ENCODE measurements at places on chromosomes 1 and 21. TPM values are rescaled to one million over a fixed set of nuclear protein-coding genes. Genes with fewer than 3 reads are reported as not detected.

DNA sequence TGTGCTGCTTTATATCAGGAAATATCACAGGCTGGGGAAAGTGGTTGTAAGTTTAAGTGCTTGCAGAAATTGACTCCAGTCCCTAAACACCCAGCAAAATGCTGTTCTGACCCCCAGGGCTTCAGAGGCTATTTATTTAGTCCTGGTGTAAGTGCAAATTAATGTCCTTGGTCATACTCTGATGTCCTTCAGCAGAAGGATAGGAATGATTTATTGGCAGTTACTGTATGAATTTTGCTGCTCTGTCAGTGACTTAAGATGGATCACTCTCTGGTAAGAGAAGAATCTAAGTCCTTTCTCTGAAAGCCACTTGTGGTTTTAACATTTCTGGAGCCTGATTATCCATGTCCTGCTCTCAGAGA is 21.9 kb downstream of the FAM20B start:
- no peak for DNase-seq

FALEC gene
- polyA plus RNA-seq: 0.83 TPM

KCNH1 gene
- 0.47 TPM for polyA plus RNA-seq

OLFML3 gene
- 131 TPM for polyA plus RNA-seq

DNA sequence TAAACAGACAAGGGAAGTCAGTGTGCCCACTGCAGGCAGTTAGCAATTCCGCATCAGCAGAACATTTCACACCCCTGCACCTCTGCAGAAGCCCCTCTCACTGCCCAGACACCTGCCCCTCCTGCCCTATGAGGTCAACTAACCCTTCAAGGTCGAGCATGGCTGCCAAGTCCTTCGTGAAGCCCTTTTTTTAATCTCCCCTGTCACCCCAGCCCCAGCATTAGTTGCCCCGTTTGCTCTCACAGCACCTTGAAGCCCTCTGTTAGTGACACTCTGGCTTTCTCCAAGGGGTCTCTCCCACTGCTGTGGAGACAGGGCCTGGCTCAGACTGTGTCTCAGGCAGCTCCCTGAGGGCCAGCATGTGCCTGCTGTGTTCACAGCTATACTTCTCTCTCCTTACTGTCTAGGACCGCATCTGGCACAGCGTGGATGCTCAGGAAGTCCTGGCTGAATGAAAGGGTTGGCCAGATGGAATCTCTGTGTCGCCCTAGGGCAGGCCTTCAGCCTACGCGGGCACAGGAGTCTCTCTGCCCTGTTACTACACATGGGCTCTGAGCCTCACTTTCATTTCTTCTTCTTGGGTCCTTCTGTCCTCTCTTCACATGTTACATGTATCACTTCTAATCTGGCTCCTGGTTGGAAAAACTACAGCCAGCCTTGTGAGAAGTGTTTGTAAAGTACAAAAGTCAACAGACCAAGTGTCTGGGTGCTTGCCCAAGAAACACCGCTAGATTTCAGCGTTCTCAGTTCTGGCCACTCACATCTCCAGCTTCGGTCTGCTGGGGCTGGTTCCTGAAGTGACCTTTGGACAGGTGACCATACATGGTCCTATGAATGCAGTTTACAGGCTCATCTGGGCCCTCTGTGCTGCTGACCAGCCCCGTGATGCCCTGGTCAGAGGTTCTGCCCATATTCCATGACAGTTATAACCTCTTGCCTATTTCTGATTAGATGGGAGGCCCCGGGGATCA is 19.7 kb downstream of the SLC2A1 start:
- no peak for DNase-seq

PRDM16 gene
- 7.3 TPM for polyA plus RNA-seq

GRCh38 chr21:32529679-32530078 is 55.6 kb downstream of the TCP10L start:
- no peak for DNase-seq

- DNase-seq: no peak
Observed at GRCh38 chr1:206770531-206771337, at the start of gene IL19. TSS of gene IL19 (plus strand) at chr1:206770773. CDS start at chr1:206836663, 65,890 bp downstream.

RNU1-1 gene
- polyA plus RNA-seq: 1.9 TPM

DNA sequence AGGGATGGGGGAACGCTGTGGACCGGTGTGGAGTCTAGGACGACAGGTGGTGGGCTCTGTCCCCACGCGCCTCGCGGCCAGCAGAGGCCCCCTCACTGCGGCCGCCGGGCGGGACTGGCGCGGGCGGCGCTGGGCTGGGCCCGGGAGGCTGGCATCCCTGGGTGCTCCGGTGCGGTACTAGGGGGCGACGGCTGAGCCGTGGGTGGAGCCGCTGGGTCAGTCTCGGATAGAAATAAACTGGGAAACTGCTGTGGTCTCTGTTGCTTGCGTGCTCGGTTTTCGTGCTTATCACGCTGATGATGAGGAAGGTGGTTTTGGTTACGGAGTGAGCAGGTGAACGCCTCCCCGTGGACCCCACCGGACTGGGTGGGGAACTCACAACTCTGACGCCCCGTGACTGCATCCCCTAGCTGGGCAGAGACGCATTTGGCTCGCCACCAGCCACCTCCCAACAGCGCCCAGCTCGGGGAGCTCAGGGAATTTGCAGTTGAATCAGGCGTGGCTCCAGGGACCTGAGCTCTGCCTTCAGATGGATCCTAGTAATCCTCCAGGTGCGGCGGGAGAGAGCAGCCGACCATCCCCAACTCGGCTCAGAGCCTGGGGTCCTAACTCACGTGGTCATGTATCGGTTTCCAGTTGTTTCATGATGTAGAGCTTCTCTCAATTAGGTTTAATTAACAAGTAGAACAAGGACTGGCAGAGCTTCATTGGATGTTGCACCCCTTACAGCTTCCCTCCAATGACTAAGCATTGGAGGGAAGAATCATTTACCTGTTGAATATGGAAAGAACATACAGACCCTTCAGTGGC is 32.1 kb downstream of the HSD17B7 start:
- DNase-seq: no peak

DNA sequence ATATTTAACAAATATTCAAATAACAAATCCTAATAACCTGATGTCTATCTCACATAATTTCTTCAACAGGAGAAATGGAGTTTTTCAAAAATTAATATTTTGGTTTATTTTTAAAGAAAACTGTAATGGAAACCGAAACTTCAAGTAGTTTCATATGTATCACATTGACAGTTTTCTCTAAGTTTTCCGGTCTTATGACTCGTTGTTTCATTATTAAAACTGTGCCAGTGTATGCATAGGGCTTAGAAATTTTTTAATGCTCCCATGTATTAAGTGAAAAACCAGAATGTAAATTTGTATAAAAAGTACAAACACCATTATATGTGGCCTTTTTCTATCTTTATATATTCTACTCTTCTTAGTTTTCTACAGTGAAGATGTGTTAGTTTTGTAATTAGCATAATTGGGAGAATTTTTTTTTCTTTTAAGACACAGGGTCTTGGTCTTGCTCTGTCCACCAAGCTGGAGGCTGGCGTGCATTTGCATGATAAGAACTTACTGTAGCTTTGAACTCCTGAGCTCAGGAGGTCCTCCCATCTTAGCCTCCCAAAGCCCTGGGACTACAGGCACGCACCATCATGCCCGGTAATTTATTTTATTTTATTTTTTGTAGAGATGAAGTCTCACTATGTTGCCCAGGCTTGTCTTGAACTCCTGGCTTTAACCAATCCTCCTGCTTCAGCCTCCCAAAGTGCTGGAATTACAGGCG is 43.9 kb upstream of the SAMSN1 start:
- no peak for DNase-seq

GRCh38 chr1:181398544-181398943 is 84.8 kb upstream of the CACNA1E start:
- DNase-seq: no peak

DNA sequence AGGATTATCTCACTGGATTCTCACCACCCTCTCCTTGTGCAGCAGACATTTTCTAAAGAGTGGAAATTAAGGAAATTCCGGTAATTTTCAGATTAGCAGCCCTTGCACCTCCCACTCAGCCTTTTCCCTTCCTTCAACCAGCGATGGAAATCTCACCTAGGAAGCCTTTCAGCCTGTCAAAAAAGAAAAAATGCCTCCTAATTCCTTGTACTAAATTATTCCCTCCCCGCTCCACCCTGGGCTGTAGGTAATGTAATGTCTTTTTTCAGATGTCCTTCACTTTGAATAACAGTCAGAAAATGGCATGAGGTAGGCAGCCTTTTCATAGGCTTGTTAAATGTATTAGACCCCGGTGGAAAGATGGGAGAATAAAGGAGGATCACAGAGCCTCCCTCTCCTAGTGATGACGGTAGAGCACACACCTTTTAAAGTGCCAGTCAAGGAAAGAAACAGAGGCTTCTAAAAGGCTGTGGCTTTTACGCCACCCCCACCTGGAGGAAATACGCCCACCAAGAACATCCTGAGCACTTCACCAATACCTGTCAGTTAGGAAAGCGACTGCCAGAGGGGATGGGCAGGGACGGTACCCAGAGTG is 62.8 kb upstream of the NEK2 start:
- DNase-seq: no peak

- DNase-seq: no peak
Observed at GRCh38 chr21:32807717-32808380, 36.3 kb upstream of the PAXBP1 start.

GRCh38 chr21:45256912-45257672 is 30.6 kb downstream of the POFUT2 start:
- no peak for DNase-seq

Data from left kidney (tissue), 8 donors.